ENCODE measurements at places on chromosomes 4 and X.

- DNase-seq = no peak
Observed at GRCh38 chrX:153438532-153438931, 7.3 kb downstream of the TREX2 start.

DNA sequence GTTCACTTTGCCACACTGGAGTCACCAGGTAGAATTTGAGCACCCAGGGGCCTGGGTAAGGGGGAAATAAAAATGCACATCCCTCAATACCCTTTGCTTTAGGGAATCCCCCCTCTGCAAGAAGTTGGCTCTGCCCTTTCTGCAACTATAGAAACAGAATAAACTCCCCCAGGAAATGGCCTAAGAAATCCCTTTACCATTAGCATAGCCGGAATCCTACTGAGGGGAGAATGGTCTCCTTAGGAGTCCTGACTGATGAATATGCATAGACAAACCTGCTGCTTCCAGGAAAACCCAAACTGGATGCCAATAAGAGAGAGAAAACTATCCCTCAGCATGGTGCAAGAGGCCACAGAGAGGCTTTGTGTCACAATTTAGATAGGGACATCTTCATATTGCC lies 11.0 kb downstream of the EFHC2 start:
- DNase-seq = no peak

DNA sequence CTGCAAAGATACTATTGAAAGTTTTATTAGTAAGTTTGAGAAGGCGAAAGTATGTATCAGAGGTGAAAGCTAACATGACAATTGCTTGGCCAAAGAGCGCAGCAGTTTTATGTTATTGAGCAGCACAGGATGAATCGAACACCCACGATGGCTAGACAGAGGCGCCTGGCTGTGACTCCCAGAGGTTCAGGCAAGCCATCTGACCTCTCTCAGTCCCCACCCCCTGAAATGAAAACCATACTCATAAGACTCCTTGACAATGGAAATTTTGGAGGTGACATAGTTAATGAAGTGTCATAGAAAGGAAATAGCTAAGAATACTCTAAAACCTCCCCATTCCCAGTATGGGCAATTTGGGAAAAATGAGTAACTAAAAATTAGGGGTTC lies 70.6 kb downstream of the MGST2 start:
- no peak for DNase-seq

GRCh38 chrX:12975991-12976558 lies 1.2 kb downstream of the TMSB4X start:
- no peak for DNase-seq

DNA sequence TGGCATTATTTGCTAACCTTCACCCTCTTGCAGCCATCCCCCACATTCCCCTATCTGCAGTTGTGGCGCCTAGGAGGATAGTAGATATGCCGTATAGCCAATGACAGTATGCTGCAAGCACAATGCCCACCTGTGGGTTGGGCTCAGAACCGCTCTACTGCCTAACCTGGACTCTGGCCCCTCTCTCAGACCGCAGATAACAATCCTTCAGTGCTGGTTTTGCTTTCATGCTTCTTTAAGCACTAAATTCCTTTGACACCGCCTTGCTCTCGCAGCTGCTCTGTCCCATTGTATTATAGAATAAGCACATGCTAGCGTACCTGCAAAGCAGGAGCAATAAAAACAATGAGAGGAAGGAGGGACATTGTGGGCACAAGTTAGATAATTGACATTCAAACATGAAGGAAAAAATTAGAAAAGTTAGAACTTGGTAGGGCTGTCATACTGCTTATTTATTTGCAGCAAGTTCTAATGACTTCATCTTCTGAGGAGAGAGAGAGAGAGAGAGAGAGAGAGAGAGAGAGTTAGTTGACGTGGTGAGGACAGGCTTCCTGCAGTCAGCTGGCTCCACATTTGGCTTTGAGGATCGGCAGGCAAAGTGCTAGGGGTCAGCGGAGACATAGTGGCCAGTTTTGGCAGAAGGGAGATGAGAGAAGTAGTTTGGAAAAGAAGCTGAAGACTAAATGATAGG lies 55.8 kb downstream of the WWC2 start:
- DNase-seq = no peak

GRCh38 chr4:182277377-182277776 lies 34.2 kb downstream of the TENM3 start:
- no peak for DNase-seq

GRCh38 chrX:72666451-72666850 lies 47.7 kb downstream of the PHKA1 start:
- no peak for DNase-seq

All from stimulated activated CD8-positive, alpha-beta memory T cell treated with anti-CD3 and anti-CD28 coated beads, Interleukin-4, amount 100 ng/mL, for 4 hours (primary cell).